ENCODE measurements at places on chromosomes 1 and 21.

DNA sequence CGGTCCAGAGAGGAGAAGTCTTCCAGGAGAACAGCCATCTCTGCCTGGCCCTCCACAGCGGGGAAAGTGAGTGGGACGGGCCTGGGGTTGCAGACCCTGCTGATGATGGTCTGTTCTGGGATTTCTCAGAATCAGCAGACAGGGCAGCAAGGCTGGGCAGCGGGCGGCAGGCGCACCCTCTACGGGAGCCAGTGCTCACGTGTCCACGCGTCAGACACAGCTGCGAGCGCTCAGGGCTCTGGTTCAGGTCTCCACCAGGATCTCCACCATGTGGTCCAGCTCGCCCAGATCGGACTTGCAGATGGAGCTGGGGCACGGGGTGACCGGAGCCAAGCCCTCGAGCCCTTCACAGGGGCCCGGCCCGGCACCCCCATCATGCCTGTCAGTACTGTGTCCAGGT, 5.5 kb downstream of the CLCA4 start:
- DNase-seq = no peak

DNA sequence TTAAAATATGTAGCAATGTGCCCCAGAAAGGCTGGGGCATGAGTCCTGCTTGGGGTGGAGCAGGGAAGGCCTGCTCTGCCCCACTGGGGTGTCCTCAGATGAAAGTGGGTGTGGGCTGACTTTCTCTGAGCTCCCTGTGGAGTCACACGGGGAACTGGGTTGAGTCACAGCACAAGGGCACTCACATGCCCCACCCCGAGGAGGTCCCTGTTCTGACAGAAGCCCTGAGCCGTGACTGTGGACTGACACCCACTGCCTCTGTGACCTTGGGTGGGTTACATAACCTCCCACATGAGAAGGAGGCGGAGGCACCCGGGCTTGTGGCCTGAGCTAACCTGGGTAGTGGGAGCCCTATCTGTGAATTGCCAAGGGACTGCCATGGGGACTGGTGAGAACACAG, 52.5 kb upstream of the TINAGL1 start:
- no peak for DNase-seq

GRCh38 chr1:54962612-54963395, 17.6 kb upstream of the TMEM61 start:
- DNase-seq = no peak

DNA sequence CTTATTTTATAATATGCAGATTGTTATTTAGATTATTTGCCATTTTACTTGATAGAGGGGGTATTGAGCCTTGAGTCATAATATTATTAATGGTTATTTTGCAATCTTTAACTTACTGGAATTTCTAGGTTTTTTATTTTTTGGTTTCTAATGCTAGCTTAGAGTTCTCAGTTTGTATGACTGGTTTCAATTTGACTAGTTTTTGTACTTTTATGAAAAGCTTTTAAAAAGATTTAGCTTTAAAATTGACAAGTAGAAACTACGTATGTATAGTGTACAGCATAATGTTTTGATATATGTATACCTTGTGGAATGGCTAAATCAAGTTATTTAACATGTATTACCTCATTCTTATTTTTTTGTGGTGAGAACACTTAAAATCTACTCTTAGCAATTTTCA, 41.5 kb downstream of the CEP350 start:
- no peak for DNase-seq

GRCh38 chr1:31239653-31240241, at the start of gene NKAIN1:
Gene NKAIN1 (minus strand): TSS chr1:31239887. CDS start chr1:31239547, 340 bp downstream.
- no peak for DNase-seq

DNA sequence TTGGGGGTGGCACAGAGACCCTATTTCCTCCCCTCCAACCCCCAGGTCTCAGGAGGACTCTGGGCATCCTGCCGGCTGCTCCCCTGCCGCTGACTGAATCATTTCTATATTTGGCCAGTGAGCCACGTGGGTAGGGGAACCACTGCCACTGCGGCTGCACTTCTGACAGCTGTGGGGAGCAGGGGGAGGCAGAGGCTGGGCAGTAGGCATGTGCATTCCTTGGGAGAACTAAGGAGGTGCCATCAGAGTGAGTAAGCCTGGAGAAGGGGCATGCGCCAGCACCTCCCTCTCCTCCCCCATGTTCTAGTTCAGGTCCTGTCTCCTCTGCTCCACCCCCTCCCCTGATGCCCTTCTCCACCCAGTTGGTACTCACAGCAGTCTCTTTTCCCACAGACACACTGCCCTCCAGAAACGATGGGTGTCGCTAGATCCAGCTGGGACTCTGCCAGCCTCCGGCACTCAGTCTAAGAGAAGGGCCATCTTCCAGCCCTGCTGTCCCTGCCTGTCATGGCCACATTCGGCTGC, 12.0 kb downstream of the PPFIA4 start:
- no peak for DNase-seq

GRCh38 chr1:206829282-206829681, 36.1 kb upstream of the IL20 start:
- no peak for DNase-seq

DNA sequence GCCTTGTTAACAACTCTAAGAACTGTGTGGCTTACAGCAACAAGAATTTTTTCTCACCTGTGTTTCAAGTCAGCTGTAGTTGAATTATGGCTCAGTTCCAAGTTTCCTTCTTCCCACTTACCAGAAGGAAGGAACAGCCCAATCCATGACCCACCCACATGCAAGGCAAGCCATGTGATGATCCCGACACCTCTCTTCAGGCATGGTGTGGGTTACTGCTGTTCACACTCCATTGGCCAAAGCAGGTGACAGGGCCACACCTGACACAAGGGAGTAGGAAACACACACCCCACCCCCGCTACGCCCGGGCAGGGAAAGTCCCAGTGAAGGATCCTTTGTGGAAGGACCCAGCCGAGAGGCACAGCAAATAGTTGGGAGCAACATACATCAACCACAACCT, 36.3 kb downstream of the KCNJ15 start:
- no peak for DNase-seq

- no peak for DNase-seq
These were observed 2.4 kb downstream of the FCN3 start for GRCh38 chr1:27372022-27372807.

DNA sequence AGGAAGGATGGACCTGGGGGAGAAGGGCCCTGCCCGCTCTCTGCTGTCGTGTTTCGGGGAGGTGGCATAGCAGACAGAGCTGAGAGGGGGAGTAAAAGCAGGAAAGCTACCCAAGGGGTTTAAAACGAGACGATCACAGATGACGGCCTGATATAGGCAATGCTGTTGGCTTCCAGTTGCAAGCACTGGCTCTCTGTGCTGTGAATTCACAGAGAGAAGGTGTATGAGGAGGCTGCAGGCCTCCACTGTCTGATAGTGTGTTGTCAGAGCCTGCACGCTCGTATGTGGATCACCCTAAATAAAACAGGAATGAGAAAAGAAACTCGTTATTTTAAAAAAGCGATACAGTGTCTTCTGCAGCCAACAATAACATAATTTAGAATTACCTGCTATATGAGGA, 57.4 kb downstream of the LGR6 start:
- DNase-seq = no peak

DNA sequence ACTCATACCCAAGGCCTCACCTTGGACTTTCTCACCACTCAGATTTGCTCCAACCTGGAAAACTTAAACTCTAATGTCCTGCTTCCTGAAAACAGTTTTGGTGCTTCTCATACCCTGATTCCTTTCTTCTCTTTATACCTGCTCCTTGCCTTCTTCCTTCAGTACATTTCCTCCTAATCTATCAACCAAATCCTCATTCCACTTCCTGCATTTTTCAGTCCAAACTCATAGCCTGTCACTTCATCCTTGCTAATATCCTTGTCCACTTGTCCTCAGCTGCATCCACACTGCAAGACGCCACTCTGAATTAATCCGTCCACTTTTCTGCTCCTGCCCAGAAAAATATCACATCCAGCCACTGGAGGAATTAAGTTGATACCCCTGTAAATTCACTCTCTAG, 25.9 kb downstream of the PPP1R15B start:
- DNase-seq = no peak

- no peak for DNase-seq
These were observed 5.5 kb downstream of the ETV3 start for GRCh38 chr1:157132616-157133167.

DNA sequence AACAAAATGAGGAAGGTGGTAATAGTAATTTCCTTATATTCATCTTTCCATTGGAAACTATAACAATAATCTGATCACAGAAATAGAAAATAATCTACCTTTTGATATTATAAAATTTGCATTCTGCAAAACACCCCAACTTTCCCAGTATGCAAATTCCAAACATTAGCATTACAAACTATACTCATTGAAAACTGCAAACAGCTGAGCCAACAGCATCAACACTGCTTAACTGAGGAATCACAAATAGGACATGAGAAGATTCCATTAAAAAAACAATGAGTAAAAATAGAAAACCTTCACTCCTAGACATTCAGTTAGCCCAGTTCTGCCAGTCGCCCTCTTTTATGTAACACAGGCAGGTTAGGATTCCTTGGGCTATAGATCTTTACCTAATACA, 18.1 kb downstream of the ZNF281 start:
- DNase-seq = no peak

GRCh38 chr1:42958488-42959319, at the start of gene SLC2A1:
Gene SLC2A1 (minus strand): TSS chr1:42958868. CDS start chr1:42958651, 217 bp downstream.
- DNase-seq = peak; percentile 94

DNA sequence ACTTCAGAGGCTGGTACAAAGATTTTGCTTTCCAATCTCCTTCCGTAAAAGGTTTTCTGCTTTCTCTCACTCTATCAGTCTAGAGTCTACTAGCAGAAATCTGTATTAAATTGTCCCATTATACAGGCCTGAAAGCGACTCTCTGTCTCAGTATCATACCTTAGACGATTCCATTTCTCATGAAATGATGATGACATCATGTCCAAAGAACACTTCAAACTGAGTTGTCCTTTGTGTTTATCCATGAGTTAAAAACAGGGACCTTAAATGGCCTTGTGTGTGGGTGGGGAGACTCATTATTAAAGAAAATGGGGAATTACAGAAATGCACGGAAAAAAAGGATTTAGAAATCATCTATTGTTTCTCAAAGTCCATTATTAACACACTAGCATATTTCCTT, 21.0 kb upstream of the SLC44A3 start:
- DNase-seq = no peak

GRCh38 chr1:74790453-74790852, 57.5 kb downstream of the TYW3 start:
- no peak for DNase-seq

- no peak for DNase-seq
These were observed 392 bp downstream of the GSTM2 start for GRCh38 chr1:109668123-109668775.

GRCh38 chr1:88935522-88936222, 44.3 kb upstream of the GTF2B start:
- no peak for DNase-seq

- DNase-seq = no peak
These were observed 467.8 kb downstream of the CAMTA1 start for GRCh38 chr1:7253118-7253480.

DNA sequence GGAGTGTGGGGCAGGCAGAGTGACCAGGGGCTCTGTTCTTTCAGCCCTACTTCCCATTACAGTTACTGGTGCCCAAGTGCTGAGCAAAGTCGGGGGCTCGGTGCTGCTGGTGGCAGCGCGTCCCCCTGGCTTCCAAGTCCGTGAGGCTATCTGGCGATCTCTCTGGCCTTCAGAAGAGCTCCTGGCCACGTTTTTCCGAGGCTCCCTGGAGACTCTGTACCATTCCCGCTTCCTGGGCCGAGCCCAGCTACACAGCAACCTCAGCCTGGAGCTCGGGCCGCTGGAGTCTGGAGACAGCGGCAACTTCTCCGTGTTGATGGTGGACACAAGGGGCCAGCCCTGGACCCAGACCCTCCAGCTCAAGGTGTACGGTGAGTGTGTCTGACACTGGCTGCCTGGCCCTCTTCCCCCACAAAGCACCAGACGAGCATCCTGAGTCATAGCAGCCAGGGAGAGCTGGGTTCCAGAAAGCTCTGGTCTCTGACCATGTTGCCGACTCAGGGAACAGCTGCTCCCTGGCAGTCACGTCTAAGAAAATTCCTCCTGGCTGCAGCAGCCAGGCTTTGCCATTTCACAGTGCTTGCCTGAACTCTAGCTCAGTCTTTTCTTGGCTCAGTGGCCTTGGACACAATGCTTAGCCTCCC, 3.3 kb downstream of the SLAMF8 start:
- no peak for DNase-seq

GRCh38 chr21:33028287-33028670, 2.5 kb downstream of the OLIG2 start:
- DNase-seq = no peak

DNA sequence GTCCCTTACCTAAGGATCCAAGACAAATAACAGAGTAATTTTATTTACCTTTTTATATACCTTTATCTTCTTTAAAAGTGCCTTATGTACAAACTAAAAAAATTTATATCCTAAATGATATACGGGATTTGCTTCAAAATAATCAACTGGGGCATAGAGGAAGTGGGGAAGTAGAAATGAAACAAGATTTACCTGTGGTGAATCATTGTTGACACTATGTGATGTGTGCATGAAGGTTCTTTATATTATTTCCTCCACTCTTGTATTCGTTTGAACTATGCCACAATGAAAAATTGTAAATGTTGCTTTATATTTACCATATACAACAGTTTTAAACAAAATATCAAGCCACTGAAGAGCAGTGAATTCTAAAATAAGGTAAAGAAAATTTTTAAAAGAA, 13.0 kb downstream of the RGS7 start:
- DNase-seq = no peak

DNA sequence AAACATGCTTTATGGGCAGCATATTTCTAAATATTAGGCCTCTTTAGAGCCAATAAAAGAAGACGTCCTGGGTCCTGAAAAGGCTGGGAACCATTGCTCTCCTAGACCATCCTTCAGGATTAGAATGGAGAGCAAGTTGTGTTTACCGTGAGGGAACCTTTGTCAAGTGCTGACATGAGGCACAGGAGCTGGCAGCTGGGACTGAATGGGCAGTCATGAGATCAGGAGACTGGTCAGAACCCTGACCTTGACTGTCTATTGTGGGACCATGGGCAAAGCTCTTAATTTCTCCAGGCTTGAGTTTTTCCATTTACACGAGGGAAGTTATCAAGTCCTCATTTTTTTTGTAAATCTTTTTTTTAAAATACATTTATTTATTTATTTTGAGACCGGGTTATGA, 5.2 kb downstream of the PFKFB2 start:
- no peak for DNase-seq

GRCh38 chr21:45141507-45141906, 67.1 kb downstream of the ADARB1 start:
- no peak for DNase-seq

- no peak for DNase-seq
These were observed 194.4 kb downstream of the DPYD start for GRCh38 chr1:97726386-97726785.

GRCh38 chr21:32163386-32163785, 115.5 kb downstream of the MIS18A start:
- DNase-seq = no peak

DNA sequence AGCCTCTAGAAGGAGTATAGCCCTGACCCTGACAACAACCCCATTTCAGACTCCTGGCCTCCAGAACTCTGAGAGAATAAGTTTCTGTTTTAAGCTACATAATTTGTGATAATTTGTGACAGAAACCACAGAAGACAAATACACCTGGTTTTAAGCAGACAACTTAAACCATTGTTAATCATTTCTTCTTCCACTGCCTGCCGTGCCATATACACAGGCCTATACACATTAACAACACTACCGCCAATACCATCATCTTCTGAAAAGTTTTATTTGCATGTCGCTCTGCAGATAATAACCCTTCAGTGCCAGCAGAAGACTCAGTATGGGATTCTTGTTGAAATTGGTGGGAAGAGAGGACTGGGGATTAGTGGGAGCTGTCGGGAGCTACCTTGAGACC, 39.9 kb upstream of the KRTAP19-8 start:
- DNase-seq = no peak

- no peak for DNase-seq
These were observed 84.9 kb downstream of the CNIH3 start for GRCh38 chr1:224700918-224701531.
